NCI-H2029 (cell line): ENCODE measurements at places on chromosomes 1 and 21.

DNA sequence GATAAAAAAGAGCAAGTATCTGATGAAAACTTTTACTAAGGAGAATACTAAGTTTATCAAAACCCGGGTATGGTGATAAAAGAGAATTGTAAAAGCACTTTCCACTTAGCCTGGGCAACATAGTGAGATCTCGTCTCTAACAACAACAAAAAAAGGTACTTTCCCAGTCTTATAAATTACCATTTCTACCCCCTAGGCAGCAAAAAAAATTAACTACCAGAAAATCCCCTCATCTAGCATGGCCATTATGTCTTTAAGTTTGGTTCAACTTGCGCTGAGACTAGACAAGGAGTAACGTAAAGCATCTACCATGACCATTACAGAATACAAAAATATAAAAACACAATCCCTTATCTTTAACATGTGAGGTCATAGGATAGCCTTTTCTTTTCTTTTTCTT is 78.6 kb upstream of the SLFNL1 start:
- DNase-seq, result no peak

DNA sequence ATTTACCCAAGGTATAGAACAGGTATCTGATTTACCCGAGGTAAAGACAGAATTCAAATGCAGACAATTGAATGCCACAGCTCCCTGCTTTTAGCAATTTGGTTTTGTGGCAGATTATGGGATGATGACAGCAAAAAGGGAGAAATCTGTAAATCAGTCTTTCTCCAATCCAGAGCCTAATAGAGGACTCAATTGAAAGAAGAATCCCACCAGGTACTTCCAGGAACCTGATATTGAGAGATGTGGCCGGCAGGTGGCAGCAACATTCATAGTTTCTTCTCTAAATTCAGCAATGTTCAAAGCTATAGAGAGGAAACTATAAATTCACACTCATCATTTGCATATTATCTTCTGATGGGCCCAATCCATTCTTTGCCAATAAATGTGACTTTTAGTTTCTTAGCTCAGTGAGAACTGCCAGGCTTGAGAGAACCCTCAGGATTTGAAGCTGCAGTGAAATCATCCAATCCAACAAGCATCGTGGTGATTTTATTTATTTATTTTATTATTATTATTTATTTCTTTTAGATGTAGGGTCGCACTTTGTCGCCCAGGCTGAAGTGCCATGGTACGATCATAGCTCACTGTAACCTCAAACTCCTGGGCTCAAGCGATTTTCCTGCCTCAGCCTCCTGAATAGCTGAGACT is 9.8 kb upstream of the PHACTR4 start:
- peak; percentile 40 for DNase-seq

DNA sequence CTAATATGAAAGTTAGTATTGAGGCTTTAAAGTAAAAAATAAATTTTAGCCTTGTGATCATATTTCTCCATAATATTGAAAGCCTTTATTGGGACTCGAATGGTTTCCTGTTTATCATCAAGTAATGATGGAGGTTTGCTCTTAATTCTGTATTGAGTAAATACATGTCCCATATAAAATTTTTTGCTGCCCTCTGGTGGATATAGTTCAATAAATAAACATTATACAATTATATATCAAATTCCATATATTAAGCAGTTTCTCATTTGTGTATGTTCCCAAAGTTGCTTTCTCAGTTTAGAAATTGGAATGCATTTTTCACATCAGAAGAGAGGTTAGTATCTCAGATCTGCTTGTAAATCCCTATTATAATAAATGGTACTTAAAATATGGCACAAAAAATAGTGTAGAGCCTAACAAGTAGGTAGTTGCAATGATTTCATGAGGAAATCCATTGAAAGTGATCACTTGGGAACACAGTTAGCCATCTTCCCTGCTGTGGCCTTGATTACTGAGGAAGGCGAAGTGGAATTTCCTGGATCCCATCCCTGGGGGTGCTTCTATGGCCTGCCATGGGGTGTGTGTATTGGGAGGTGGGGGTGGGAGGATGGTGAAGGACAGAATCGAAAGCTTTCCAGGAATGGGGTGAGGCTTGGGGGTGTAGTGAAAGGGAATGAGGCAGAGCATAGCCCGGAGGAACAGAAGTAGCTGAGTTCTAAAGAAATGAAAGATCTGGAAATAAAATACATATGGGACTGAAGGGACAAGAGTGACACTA is 84.1 kb upstream of the C21orf91 start:
- DNase-seq, result peak; percentile 10

- peak; percentile 11 for DNase-seq
Observed at GRCh38 chr1:244012202-244012601, 38.9 kb upstream of the ZBTB18 start.

DNA sequence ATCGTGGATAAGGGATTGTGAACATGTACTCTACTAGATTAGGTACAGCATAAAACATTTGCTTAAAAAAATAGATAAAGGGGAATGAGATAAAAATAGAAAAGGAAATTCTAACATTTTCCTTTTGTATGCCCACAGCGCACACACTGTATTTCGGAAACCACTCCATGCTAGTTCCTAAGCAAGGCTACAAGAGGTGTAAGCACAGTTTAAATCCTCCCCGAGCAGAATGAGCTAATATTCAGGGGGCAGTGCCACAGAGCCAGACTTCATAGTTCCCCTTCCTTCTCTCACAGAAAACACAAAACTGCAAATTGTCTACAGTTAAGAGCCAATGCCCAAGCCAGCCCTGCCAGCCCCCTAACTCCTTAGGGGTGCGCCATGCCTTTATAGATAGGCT is 159.4 kb downstream of the ZNF281 start:
- DNase-seq, result no peak

- no peak for DNase-seq
Observed at GRCh38 chr1:208036106-208036808, 125.3 kb upstream of the CD34 start.
